Muscle of leg (tissue), 16 donors: ENCODE measurements at places on chromosomes 6 and 20. TPM values are rescaled to one million over a fixed set of nuclear protein-coding genes. Genes with fewer than 3 reads are reported as not detected.

DNA sequence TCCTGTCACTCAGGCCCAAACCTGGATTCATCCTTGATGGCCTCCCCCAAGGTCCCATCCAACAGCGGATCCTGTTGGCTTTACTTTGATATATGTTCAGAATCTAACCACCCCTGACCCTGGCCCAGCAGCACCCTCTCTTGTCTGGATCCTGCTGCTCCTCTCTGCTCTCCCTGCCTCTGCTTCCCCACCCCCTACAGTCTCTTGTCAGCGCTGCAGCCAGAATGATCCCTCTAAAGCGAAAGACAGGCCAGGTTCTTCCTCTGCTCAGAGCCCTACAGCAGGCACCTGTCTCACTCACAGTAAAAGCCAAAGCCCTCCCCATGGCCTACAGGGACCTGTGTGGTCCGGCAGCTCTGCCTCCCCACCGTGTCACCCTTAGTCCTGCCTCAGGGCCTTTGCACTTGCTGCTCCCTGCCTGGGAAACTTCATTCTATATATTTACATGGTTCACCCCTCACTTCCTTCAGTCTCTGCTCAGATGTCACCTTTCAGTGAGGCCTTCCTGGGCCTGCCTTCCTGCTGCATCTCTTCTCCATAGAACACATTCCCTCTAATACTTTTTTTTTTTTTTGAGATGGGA, 37.4 kb upstream of the KCNB1 start:
- DNase-seq = no peak

DNA sequence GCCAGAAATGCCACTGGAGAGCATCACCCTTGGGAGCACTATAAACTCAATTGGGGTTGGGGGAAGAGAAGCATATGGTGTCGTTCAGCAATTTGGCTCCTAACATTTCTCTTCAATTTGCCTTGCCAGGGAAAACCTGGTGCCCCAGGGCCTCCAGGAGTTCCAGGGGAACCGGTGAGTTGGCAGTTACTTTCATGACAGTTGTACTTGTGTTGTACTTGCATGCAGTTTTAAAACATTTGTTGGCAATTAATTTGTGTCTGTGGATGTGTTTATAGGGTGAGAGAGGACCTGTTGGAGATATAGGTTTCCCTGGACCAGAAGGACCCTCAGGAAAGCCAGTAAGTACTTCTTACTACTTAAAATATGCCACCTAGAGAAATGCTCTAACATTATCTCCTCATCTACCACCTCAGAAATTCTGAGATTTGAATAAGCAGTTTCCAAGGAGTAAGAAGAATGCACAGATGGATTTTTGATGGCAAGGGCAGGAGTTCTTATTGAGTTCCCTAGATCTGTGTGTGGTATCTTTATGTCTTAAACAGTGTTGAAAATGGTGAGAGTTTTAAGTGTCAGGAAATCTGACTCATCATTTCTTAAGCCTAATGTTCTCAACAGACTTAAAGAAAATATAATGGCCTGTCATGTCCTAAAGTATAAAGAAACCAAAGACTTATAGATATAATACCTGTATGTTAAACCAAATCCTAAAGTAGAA, 122.5 kb downstream of the COL9A1 start:
- DNase-seq = no peak

DNA sequence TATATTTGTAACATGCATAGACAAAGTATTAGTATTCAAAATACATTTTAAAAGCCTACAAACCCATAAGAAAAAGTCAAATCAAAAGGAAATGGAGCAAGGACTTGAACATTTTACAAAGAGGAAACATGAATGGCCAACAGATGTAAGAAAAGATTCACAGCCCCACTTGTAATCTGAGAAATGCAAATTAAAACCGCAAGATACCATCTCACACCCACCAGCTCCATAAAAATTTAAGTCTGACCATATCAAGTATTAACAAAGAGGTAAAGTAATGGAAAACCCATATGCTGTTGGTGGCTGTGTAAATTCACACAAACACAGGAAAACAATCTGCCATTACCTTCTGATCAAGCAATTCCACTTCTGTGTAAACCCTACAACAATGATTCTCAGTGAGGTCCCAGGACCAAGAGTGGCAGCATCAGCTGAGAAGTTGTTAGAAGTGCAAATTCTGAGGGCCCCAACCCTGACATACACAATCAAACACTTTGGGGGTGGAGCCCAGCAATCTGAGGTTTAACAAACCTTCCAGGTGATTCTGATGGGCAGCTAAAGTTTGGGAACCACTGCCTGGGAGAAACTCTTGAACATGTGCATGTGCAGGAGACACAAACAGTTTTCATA, 30.9 kb downstream of the BCL2L1 start:
- no peak for DNase-seq

- DNase-seq = no peak
These were observed 3.8 kb downstream of the NCOA7 start for GRCh38 chr6:125794342-125795137.

DNA sequence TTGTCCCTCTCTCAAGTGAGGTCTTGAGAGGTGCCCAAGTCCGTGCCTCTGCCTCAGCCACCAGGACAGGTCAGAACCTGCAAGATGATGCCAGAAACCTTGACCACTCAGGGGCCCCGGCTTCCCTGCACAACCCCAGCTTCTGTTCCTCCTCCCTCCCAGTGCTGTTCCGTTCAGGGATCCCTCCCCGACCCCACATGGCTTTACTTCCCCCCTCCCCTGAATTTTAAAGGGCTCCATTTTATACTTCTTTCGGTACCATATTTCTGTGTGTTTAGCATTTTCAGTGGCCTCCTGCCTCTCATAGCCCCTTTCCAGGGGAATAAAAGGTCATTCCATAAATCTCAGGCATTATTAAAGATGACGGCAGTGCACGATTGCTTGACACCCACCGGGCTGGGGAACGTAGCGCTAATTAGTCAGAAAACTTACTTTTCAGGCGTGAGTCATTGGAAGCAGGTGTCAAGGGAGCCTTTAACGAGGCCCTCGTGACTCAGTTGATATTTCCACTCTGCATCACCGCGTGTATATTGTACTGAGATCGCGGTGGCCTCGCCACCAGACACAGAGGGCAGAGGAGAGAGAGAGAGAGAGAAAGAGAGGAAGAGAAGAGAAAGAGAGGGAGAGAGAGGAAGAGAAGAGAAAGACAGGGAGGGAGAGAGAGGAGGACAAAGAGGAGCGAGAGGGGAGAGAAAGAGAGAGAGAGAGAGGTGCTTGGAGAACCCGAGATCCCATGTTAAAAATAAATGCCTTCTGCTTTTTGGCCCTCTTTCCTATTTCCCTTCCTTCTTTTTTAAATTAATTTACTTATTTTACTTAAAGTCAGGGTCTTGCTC, 21.3 kb downstream of the KCNG1 start:
- no peak for DNase-seq

The RNF114 gene
- polyA plus RNA-seq = 37.0 TPM

The RAD21L1 gene
- polyA plus RNA-seq = not detected

The ZBTB24 gene
- 5.6 TPM for polyA plus RNA-seq

The TMC2 gene
- polyA plus RNA-seq = 0.02 TPM
